Aorta (tissue), 5 donors: ENCODE measurements at places on chromosomes 2 and 18. TPM values are rescaled to one million over a fixed set of nuclear protein-coding genes. Genes with fewer than 3 reads are reported as not detected.

FER1L5 gene
- total RNA-seq = 0.10 TPM

DNA sequence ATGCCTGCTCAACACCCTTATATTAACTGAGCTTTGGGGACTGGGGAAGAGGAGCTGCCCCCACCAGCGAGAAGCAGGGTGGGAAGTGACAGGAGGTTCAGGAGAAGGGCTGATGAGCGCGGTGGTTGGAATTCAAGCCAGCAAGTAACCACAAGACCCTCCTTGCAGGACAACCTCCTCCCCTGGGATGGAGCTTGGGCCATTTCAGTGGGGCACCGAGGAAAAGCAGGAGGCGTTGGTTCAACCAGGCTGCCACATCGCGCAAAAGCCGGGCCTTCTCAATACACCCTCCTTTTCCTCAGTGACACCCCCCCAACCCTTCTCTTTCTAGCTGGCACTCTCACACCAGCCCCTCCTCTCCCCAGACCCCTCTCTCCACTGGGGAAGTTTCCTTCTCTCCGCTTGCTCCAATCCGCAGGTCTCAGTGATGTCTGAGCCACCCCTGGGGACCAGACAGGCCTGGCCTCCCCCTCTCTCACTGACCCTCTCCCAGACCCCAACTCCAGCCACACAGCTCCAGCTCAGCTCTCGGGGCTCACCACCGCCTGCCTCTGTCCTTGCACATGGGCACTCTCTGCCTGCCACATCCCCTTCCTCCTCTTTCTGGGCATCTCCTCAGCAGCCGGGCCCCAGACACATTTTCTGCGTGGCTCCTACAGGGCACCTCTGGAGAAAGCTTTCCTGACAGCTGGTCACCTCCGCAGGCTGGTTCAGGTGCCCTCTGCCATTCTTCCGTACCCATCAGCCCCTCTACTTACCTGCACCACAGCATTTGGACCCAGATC lies 44.5 kb downstream of the KCNF1 start:
- H3K27me3 ChIP-seq = no peaks in the 10 kb centered on the region
- no peak overlapping the region for H3K27ac ChIP-seq
- H3K4me3 ChIP-seq = no peak overlapping the region
- no peaks in the 10 kb centered on the region for H3K36me3 ChIP-seq

ERICH2 gene
- total RNA-seq = 1.3 TPM

MRPL19 gene
- total RNA-seq = 40.6 TPM

GRCh38 chr18:13831864-13832508 lies 8.0 kb downstream of the MC5R start:
- H3K36me3 ChIP-seq = no peaks in the 10 kb centered on the region
- DNase-seq = no peak
- H3K27ac ChIP-seq = no peak overlapping the region

DNA sequence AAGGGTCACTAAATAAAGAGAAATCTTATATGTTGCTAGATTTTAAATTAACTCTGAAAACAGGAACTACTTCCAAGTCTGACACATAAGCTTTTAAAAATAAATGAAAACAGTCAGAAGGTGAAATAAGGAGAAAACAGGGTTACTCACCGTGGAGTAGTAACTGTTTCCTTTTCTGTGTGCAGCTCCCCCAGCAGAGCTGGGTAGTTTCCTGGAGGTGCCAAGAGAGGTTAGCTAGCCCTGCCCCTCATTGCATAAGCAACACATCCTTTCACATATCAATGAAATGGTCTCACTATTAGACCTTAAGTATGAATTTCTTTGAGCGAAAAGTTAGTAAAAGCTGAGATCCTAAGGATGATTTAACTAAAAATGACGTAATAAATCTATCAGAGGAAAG lies 54.0 kb upstream of the GPR75 start:
- no peaks in the 10 kb centered on the region for H3K27me3 ChIP-seq
- no peaks in the 10 kb centered on the region for H3K4me1 ChIP-seq
- no peak for DNase-seq
- H3K36me3 ChIP-seq = no peaks in the 10 kb centered on the region

DNA sequence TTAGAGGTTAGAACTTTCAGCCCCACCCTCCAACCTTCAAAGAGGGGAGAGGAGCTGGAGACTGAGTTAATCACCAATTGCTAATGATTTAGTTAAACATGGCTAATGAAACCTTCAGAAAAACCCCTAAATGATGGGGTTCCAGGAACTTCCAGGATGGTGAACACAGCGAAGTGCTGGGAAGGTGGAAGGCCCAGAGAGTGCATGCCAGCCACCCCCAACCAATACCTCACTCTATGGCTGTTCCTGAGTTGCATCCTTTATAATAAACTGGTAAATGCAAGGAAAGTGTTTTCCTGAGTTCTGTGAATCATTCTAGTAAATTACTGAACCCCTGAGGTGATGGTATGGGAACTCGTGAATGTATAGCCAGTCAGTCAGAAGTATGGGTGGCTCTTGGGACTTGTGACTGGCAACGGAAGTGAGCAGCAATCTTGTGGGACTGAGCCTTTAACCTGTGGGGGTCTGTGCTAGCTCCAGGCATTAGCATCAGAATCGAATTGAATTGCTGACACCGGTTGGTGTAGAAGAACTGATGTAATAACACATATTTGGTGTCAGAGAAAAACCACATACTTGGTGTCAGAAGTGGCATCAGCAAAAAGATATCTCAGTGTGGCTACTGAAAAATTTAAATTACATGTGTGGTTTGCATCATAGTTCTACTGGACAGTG lies 37.4 kb downstream of the NPHP1 start:
- H3K4me1 ChIP-seq = no peaks in the 10 kb centered on the region
- H3K4me3 ChIP-seq = no peak overlapping the region
- H3K36me3 ChIP-seq = no peaks in the 10 kb centered on the region
- no peak overlapping the region for H3K27ac ChIP-seq
- DNase-seq = no peak

DNA sequence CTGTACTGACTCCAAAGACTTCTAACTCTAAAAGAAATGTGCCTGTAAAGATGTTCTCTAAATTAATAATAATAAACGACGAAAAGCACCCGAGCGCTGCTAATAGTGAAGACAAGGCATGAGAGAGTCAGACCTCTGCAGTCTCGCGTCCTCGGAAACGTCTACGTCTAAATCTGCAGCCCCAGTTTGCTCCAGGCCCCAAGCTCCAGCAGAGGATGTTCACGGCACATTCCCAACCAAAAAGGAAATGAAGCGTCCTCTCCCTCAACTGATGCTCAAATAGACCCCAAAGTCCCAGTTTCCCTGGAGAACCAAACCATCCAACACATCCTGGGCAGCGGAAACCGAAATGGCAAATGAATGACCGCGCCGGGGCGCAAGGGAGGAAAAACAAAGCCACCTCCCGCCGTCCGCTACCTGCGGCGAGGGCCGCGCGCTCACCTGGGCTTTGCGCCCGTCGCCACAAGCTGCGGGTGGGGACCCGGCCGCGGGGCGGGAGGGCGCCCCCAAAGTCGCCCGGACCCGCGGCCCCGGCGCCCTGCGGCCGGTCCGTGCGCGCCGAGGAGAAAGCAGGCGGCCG lies 47.1 kb upstream of the CCDC150 start:
- no peaks in the 10 kb centered on the region for H3K36me3 ChIP-seq
- H3K27me3 ChIP-seq = no peaks in the 10 kb centered on the region
- H3K4me3 ChIP-seq = peak overlapping the region; percentile 83
- peak; percentile 76 for DNase-seq
- peak overlapping the region; percentile 62 for H3K27ac ChIP-seq

GRCh38 chr2:63124218-63124617 lies 73.6 kb downstream of the OTX1 start:
- DNase-seq = no peak
- H3K27me3 ChIP-seq = no peaks in the 10 kb centered on the region
- H3K36me3 ChIP-seq = no peaks in the 10 kb centered on the region
- no peak overlapping the region for H3K4me3 ChIP-seq

GRCh38 chr2:108591163-108591562 lies 56.9 kb downstream of the LIMS1 start:
- no peak overlapping the region for H3K27ac ChIP-seq
- H3K4me3 ChIP-seq = no peak overlapping the region
- H3K27me3 ChIP-seq = no peaks in the 10 kb centered on the region
- peaks cover 15% of the 10 kb centered on the region for H3K4me1 ChIP-seq
- no peaks in the 10 kb centered on the region for H3K36me3 ChIP-seq
- no peak for DNase-seq

DNA sequence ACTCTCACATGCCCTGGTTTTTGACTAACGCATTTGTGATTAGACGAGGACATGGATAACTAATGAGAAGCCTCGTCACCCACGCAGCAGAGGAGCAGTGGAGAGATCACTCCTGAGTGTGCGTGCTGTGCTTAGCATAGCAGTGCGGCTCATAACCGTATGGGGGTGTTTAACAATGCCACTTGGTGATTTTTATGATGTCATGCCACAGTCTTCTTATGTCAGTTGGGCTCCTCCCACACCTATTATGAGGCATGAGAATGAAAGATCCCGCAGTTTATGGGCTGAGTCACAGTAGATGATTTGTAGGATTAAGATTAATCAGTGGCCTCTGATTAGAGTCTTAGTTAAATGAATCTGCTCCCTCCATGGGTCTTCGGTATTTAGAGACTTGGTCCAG lies 2.5 kb upstream of the SMIM21 start:
- no peak for DNase-seq
- H3K36me3 ChIP-seq = no peaks in the 10 kb centered on the region
- no peaks in the 10 kb centered on the region for H3K27me3 ChIP-seq
- no peaks in the 10 kb centered on the region for H3K4me1 ChIP-seq
- no peak overlapping the region for H3K27ac ChIP-seq

DNA sequence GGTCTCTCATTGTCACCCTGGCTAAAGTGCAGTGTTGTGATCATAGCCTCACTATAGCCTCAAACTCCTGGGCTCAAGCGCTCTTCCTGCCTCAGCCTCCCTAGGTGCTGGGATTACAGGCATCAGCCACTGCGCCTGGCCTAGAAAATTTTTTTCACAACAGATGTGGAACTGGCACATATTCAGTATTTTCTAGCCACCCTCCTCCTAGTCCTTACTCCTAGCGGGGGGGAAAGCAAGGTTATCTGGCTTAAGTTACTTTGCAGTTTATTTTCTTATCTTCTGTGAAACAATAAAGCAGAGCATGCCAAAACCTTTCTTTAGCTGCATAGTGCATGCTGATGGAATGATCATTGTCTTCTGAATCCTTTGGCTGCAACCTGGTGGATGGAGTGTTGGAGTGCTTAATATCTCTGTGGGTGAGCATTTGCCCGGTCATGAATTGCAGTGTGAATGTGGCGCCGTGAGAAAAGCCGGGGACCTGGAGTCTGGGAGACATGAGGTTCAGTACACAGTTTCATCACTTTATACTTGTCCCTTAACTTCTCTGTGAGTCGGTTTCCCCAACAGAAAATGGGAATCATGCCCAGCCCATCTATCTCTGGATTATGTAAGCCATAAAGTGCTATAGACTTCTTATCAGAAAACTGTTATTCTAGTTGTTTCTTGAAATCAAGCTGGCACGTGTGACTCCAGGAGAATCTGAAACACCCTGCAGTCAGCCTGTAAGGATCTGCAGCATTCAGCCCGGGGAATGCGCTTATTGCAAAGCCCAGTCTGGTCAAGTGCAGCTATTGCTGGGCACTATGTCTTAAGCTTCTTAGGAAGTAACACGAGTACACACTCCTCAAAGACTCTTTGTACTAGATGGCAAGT lies 38.2 kb upstream of the MAP3K20 start:
- peak overlapping the region; percentile 51 for H3K27ac ChIP-seq
- DNase-seq = no peak
- H3K4me1 ChIP-seq = no peaks in the 10 kb centered on the region

CNRIP1 gene
- total RNA-seq = 40.7 TPM

DNA sequence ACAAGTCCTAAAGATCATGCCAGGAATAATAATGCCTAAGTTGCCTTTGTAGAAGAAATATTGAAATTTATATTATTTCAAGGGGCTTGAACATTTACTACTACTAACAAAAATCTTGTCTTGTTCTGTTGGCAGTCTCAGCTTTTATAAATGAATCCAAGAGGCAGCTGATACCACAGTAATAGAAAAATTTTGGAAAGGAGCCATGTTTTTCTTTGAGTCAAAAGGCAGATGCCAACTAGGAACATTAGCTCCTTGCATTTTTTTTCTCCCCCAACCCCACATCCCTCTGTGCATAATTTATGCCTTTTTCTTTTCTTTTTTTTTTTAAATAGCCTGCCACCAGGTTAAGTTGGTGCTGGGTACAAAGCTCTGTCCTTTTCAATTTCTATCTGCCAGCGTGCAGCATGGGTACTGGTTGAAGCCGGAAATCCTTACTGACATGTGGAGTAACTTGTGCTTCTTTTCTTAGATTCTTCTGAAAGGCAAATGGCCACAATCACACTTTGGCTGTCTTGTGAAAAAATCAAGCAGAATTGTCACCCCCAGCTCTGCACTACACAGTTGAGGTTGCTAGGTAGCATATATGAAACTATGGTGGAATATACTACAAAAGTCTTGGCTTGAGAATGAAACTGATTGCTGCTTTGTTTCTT lies 98.8 kb downstream of the RHBDD1 start:
- no peak overlapping the region for H3K4me3 ChIP-seq
- H3K4me1 ChIP-seq = no peaks in the 10 kb centered on the region

ERFE gene
- total RNA-seq = 0.96 TPM

DNA sequence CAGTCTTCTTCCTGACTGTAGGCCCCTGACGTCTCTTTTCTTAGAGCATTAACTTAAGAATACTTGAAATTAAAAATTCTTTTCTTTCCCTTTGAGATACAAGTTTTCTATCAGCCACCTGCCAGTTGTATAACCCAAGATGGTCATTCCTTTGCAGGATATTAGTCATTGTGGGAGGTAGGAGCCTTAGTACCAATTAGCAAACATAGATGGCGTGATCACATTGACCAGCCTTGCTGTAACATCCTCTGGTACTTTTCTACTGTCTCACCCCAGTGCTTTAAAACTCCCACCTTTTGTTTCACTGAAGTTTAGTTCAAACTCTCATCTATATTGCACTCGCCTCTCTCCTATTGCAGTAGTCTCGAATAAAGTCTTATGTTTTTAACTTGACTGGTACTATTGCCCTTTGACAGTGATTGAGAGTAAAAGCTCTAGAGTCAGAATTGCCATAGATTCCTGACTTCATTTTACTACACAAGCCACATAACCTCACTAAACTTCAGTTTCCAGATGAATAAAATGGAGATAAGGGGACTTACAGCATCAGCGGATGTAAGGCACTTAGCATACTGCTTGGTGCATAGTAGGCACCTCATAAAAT lies 74.1 kb downstream of the VRK2 start:
- H3K36me3 ChIP-seq = no peaks in the 10 kb centered on the region
- H3K27me3 ChIP-seq = no peaks in the 10 kb centered on the region
- H3K27ac ChIP-seq = no peak overlapping the region
- no peak for DNase-seq
- H3K4me1 ChIP-seq = no peaks in the 10 kb centered on the region
- H3K4me3 ChIP-seq = no peak overlapping the region

- no peak for DNase-seq
- no peaks in the 10 kb centered on the region for H3K36me3 ChIP-seq
- H3K4me3 ChIP-seq = no peak overlapping the region
- H3K4me1 ChIP-seq = no peaks in the 10 kb centered on the region
Measured at GRCh38 chr2:232871418-232871834, 1.4 kb downstream of the SNORC start.
